LoVo (cell line): ENCODE measurements at places on chromosomes 6 and 20.
A peak's percentile ranks its signal among the peaks of the same experiment; 100 is the strongest.

DNA sequence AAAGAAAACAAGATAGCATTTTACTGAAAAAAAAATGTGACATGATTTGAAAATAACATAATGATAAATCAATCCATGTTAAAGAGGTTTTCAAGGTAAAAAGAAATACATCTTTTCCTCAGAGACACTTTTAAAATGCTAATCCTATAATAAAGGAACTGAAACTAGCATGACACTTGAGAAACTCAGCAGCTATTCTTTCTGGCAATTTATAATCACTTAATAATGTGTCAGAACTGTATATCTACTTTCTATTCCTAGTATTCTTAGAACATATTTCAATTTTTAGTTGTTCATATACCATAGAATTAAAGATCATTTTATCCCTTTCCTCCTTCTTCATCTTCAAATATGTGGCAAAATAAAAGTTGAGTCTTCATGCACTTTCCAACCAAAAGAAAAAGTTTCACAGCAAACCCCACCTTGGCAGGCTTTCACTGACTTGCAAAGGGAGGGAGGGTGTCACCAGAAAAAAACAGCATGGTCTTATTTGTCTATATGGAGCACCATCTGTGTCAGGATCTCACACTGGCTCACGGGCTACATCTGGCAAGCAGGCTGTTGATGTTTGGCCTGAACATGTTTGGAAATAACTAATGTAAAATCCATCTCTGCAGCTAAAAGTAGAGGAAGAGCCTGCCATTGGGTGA, 48.5 kb downstream of the FHL5 start:
- DNase-seq: no peak

DNA sequence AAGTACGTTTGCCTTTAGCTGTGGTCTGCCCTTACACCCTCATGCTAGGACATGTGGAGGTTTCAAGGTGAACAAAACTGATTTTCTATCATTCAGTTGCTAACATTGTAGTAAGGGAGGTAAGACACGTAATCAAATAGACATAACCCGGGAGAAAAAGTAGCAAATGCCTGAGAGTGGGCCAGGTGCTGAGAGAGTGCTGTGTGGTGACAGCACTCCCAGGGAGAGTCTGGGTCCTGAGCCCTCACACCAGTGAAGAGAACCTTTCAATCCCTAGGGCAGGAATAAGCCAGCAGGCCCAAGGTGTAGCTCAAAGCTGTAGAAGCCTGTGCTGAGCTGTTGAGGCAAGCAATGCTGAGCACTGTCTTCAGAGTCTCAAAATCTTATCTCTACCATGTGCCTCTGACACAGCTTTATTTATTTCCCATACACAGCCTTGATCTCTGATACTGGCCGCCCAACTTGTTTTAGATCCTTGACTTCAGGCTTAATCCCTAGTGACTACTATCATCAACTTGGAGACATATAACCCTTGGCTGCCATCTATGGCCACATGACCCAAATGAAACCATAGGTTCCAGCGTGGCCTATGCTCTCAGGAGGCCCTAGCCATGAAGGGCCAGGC, 55.2 kb downstream of the TPD52L1 start:
- DNase-seq: no peak

DNA sequence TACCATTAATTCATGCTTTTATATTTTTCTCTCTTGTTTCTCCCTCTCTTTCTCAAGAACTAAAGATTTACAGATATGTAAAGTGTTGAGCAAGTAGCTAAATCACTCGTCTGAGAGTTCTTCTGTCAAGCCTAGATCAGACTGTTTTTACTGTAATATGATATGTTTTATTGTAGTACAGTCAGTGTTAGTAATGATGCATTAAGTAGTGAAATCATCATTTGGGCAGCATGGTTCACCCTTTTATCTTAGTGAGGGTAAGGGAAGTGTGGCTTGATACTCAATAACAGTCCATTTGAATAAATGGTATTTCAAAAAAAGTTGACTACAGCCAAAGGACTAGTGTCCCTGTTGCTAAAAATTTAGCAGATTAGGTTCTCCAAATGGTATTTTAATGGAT, 9.2 kb downstream of the CYB5R4 start:
- DNase-seq: no peak

- DNase-seq: no peak
Measured at GRCh38 chr20:11738852-11739251, 178.8 kb upstream of the BTBD3 start.

DNA sequence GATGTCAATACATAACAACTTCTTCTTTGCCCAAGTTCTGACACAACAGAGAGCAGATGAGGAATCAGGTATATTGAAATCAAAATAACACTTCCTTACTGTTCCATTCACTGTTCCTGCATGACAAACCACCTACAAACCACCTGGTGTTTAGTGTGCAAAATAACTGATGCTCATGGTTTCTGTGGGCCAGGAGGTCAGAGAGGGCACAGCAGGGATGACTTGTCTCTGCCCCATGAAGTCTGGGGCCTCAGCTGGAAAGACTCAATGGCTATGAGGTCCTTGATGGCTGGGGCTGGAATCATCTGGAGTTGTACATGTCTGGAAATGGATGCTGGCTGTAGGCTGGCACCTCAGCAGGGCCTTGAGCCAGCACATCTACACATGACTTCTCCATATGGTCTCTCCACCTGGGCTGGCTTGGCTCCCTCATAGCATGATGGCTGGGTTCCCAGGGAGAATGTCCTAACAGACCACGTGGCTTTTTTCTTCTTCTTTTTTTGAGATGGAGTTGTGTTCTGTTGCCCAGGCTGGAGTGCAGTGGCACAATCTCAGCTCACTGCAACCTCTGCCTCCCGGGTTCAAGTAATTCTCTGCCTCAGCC, 7.4 kb upstream of the COX4I2 start:
- DNase-seq: no peak

GRCh38 chr6:79231666-79232065, 2.8 kb downstream of the HMGN3 start:
- no peak for DNase-seq

GRCh38 chr6:169575821-169576220, 126.0 kb downstream of the WDR27 start:
- no peak for DNase-seq

DNA sequence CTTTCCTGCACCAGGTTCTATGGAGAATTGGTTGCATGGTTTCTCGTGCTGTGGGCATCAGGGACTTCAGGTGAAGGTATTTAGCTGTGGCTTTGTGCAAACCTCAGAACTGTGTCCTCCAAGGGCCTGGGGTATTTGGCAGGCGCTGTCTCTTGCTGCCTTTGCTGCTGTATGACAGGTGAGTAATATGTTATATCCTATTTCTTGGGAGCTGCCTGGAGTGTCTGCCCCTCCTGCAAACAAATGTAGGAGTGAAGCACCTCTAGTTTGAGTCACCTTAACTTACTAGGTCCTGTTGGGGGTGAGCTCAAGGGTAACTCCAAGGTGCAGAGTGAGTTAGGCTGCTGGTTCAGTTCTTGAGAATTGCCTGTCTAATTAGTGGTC, 177.7 kb upstream of the RNF24 start:
- no peak for DNase-seq

- DNase-seq: no peak
Measured at GRCh38 chr20:20765696-20766365, 53.4 kb upstream of the RALGAPA2 start.

DNA sequence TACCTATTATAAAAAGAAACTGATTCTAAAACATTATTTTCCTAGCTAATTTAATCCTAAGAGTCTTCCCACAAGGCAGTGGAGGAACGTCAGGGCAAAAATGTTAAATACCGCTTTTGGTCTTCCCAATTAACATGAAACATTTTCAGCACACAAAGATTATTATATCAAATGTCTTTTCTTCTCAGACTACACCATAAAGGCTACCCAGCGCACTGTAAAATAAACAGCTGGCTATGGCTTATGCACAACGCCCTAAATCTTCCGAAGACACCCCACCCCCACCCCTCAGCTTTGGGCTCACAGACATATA, 1.0 kb downstream of the NUDT3 start:
- DNase-seq: no peak

DNA sequence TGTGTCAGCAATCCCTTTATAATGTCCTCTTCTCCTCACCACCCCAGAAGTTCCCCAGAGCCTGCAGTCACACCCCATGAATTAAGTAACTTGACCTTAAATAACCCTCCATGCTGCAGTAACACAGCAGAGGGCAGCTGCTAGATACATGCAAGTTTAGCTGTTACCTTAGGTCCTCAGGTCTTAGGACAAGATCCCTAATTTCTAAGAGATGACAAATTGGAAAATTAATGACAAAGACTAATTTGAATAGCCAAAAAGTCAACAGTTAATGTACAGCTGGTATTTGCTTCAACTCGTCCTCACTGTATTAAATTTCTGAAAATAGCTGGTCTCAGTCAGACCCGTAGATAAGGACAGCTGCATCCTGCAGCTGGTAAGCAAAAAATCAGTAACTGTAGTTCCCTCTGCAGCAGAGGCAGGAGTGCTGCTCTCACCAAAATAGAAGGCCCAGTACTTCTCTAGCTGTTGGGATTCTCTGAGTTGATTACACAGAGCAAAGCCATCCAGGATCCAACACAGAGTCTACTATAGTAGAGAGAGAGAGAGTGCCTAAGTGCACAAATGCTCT, 62.4 kb downstream of the TNFRSF21 start:
- no peak for DNase-seq

DNA sequence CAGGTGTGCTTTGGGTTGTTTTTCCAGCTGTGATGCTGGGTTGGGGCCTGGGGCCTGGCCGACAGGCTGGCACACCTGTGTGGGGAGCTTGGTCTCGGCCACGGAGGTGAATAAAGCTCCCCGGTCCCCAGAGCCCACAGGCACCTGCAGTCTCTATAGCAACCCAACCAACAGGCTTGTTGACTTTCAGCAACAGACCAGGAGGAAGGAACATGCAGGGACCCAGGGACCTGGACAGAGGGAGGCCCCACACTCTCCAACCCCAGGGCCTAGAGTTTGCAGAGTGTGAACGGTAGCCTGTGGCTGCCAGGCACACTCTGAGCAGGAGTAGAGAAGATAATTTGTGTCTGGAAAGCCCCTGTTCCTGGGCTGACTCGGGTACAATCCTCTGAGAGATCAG, 14.6 kb upstream of the SYNJ2 start:
- DNase-seq: no peak

GRCh38 chr6:161798844-161799394, 525.1 kb upstream of the AGPAT4 start:
- no peak for DNase-seq

DNA sequence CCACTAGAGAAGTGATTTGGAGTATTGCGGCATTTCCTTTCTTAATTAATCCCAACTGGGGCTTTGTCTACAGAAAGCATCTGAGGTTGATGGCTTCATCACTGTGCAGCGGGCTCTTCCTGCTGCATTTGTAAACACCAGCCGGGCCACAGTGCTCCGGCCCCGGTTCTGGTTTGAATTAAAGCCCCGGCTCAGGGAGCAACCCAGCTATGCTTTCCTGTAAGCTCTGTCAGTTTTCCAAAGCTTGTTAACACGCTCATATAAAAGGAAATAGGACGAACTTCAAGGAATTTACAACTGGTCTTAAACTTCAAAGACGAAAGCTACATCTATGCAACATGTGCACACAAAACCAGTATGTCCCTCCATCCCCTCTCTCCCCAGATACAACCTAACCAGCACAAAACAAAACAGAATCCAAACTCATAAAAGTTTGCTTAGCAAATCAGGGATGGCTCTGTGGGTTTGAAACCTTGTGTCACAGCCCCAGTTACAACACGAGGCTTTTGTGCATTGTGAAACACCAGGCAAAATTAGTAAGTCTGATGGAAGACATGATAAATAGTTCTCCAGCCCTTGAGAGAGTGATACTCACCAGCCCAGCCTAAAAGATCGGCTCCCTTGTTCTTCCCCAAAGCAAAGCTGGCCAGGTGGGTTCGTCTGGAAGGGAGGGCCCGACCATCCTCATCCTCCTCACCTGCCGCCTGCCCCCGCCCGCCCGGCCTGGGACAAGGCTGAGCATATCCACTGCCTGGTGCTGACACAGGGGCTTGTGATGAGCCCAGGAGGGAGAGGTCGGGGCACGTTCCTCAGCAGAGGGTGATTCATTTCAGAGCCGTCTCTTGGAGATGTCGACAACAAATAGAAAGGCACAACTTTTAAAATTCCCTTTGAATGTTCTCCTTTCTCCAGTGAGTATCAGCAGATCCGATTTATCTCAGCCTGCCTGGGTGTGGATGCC, 197.9 kb downstream of the TFAP2C start:
- DNase-seq: no peak

DNA sequence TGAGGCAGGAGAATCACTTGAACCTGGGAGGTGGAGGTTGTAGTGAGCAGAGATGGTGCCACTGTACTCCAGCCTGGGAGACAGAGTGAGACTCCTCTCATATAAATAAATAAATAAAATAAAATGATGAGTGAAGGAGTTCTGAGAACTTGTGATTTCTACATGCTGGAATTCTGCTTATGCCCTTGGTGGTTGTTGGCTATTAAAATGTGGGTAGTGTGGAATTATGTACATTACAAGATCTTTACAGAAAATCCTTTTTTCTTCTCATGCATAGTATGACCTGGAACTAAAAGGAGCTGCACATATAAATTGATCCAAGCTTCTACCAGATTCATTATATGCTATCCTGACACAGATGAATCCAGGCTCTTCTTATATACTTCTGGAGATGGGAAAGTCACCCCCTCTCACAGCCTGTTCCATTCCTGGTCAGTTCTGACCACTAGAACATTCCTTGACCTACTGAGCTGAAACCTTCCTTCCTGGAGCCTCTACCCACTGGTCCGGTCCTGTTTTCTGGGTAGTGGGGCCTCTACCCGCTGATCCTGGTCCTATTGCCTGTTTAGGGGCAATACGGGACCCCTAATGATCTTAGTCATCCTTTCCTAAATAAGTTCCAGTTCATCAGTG, 37.7 kb upstream of the TAF8 start:
- no peak for DNase-seq

DNA sequence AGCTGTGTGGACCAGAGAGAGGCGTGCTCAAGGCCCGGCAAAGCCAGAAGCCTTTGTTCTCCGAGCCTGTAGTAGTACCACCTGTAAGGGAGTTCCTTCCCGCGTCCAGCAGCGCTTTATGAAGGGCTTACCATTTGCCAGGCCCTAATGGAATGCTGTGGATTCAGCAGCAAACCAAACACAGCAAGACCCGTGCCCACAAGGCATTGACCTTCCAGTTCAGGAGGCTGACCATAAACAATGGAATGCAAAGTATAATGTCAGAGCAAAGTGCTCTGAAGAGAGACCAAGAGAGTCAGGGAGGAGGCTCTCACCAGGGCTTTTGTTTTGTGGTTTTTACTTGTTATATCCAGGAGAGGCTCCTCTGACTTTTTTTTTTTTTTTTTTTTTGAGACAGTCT, 209.8 kb downstream of the ZMYND8 start:
- DNase-seq: peak; percentile 9

- DNase-seq: no peak
Measured at GRCh38 chr6:13568970-13569369, 5.4 kb upstream of the SIRT5 start.

GRCh38 chr20:62132421-62132820, 10.1 kb downstream of the LSM14B start:
- no peak for DNase-seq

GRCh38 chr6:114997813-114998292, 655.0 kb upstream of the HS3ST5 start:
- DNase-seq: no peak
